ENCODE measurements at places on chromosomes 5 and 9. TPM values are rescaled to one million over a fixed set of nuclear protein-coding genes. Genes with fewer than 3 reads are reported as not detected.

GRCh38 chr9:126719618-126720031 is 85.2 kb upstream of the ZBTB43 start:
- peak; percentile 85 for DNase-seq

GRCh38 chr5:76820526-76820890 is 1.7 kb downstream of the F2RL1 start:
- DNase-seq, result no peak

DNA sequence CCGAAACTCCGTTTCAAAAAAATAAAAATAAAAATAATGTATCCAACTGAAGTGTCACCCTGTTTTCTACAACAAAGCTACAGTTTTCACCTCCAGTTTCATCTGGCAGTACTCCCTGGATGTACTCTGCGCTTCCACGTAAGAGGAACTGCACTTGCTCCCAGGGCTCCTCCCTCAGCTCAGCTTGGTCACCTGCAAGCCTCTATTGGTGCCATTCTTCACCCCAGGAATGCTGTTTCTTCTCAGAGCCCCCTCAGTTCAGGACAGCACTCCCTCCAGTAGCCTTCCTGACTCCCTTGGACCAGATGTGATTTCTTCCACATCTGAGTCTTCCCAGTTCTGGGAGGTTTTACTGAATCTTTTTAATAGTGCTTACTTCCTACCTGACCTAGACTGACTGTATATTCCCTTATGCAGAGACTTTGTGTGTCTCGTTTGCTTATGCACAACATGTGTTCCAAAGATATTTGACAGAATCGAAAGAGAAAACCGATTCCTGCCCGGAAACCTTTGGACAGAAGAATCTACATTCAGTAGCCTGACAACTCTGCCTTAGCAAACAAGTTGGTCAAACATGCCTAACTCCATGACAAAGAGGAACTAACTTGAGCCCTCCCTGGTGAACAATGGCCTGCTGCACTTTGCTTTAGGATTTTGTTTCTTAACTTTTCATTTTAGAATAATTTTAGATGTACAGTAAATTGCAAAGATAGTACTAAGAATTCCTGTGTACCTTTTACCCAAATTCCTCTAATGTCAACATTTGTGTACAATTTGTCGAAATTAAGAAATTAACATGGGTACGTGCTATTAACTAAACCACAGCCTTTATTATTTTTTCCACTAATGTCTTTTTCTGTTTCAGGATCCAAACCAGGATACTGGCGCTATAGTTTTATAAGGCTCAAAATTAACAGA is 814 bp downstream of the CCDC125 start:
- no peak for DNase-seq

GRCh38 chr5:93998951-93999455 is 257.6 kb upstream of the POU5F2 start:
- no peak for DNase-seq

DNA sequence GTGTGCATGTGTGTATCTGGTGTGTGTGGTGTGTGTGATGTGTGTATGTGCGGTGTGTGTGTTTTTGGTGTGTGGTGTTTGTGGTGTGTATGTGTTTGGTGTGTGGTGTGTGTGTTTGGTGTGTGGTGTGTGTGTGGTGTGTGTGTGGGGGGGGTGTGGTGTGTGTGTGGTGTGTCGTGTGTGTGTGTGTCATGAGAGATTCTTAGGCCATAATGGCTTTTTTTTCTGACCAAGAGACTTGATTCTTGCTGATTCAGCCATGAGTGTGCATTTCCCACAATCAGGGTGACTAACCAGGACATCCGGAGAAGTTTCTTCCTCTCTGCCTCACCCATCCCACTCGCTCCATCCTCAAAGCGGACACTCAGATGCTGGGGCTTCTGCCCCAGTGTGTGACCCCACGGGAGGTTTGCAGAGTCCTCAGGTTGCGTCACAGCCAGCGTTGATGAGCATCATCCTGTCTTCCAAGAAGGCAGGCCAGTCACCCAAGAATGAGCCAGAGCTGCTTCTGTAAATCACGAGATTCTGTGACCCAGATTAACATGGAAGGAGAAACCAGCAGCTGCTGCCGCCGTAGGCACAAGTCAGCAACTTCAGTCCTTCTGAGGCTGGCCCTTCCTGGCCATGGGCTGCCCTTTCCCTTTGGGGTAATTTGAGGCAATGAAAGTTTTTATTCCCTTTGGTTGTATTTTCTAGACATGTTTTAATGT is 12.5 kb upstream of the CTSL start:
- DNase-seq, result no peak

DNA sequence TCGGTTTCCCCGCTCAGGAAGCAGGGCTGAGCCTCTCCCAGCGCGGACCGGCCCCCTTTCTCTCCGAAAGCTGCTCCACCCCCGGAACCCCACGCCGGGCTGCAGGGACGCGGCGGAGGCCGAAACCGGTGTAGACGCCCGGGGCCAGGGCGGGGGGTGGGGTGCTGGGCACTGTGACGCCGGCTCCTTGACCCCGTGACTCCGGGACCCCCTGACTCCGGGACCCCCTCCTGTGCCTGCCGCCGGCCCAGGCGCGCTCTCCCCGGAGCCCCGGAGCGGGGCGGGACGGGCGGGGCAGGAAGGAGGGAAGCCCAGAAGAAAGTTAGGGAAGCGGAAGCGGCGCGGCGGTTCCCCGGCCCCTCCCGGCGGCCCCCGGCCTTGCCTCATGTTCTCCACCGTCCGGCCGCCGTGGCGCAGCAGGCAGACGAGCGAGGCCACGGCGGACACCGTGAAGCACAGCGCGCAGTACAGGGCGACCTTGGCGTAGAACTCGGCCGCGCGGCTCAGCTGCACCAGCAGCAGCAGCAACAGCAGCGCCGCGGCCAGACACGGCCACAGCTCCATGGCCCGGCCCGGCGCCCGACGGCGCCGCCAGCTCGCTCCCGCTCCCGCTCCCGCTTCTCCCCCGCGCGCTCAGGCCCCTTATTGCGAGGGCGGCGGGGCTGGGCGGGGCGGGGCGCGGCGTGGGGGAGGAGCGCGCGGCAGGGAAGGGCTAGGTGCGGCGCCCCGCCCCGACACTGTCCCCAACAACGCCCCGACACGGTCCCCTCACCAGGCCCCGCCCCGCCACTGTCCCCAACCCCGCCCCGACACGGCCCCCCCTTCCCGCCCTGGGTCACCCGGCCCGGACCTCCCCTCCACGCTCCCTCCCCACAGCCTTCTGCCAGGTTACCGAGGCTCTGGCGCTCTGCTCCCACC is at the start of gene AGPAT2:
Gene AGPAT2, minus strand, starts transcription at position 664 of the 918 bp plus-strand sequence. Its CDS starts 100 bp downstream, at position 564.
- peak; percentile 75 for DNase-seq

GRCh38 chr5:103357636-103358035 is 99.1 kb downstream of the MACIR start:
- no peak for DNase-seq

DNA sequence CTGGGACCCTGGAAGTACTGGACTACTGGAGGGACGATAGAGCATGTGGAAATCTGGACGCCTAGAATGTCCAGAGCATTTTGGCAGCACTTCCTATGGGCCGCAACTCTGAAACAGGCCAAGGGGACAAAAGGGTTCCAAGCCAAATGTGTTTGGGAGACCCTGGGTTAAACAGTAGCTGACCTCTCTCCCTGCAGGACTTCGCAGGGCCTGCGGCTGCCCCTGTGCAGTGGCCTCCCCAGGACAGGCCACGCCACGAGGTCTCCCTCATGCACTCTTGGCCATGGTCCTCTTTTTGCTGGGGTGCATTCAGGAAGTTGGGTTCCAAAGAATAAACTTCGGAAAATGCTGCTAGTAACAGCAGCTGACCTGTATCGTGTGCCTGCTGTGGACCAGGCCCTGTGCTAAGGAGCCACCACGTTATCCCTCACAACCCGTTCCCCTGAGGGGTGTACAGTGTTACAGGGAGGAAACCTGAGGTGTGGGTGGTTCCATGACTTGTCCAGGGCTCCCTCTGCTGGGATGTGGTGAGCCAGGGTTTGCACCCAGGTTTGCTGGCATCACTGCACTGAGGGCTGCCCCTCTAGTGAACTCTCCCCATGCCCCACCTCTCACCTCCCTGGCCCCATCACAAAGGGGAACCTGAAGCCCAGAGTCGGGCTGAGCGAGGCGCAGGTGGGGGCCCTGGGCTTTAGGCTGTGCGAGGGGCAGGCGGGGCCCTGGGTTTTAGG is 79.4 kb downstream of the AMBP start:
- DNase-seq, result no peak

DNA sequence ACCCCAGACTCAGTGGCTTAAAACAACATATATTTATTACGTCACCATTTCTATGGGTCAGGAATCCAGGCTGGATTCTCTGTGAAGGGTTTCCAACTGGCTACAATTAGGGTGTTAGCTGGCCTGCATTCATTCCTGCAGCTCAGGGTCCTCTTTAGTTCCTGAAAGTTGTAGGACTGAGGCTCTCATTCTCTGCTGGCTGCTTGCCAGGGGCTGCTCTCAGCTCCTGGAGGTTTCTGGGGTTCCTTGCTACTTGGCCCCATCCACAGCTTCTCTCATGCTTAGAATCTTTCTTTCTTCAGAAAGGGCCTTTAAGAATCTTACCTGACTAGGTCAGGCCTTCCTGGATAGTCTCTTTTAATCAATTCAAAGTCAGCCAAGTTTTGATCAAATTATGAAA is 424.6 kb downstream of the GADD45G start:
- no peak for DNase-seq

DNA sequence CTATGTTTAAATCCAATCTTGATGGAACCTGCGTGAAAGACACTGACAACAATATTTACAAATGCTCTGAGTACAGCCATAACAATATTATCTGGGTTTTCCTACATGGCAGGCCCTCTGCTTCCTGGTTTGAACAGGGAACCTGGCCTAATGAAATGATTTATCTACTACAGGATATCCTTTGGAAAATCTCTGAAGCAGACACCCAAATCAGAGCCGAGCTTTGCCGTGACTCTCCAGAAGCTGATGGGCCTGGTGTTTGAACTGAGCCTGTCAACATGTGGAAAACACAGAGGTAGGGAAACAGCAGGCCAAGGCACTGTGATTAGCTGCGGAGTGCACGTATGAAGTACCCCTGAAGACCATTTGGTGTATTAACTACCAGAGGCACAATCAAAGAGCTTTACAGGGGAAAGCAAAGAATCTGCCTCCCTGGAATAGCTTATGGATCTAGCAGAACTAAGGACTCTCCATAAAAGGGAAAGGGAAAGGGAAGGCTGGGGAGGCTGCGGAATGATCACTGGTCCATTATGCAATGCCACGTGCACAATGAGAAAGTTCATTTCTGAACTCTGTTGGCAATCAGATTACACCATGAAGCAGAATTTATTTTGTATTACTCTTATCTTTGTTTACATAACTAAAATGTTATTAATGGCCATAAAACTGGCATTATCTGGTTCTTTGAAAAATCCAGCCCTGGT is 321.9 kb downstream of the EBF1 start:
- no peak for DNase-seq

DNA sequence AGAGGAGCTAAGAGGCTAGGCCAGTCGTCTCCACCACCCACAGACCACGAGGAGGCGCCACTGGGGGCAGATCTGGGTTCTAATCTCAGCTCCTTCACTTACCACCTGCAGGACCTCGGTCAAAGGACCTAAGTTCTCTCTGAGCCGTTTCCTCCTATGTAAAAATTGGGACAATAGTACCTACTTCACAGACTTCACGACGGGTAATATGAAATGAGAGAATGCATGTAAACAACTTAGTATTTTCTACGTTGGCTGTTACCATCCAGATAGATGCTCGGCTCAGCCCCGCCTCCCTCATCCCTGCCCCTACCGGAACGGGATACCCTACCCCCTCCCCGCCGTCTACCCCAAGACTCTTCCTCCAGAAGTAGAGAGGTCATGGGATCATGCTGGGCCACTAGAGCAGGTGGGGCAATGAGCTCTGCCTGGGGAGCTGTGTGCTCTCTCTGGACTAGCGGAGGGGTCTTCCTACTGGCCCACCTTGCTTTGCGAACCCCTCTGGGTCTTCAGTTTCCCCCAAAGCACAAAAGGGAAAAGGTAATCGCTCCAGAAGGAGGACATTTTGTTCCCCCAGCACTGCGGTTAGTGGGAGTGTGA is 541 bp downstream of the GNPDA1 start:
- DNase-seq, result peak; percentile 56

- no peak for DNase-seq
Observed at GRCh38 chr5:96703384-96703920, 41.3 kb downstream of the CAST start.

DNA sequence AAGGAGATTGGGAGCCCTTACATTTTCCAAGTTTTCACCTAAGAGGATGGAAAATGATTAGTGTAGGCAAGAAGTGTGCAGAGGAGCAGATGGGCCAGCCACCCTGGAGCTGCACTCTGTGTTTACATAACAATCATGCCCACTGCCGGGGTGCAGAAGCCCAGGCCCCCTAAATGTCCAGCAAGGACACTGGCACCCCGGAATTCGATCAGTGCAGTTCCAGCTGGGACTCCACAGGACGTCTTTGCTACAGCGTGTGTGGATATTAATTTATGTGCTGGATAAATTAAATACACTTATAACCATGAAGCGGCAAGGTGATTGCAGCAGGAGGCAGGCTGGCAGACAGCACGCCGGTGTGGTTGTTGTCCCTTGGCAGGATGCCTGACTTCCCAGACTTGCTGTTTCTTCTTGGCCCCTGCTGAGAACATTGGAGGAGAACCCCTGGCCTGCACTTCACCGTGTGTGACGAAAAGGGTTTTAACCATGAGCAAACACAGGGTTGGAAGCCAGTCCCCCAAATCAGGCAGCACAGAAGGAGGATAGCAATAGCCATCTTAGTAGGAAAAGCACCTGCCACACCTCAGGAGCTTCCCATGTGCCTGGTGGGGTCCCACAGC is 73.7 kb downstream of the GADD45G start:
- no peak for DNase-seq

DNA sequence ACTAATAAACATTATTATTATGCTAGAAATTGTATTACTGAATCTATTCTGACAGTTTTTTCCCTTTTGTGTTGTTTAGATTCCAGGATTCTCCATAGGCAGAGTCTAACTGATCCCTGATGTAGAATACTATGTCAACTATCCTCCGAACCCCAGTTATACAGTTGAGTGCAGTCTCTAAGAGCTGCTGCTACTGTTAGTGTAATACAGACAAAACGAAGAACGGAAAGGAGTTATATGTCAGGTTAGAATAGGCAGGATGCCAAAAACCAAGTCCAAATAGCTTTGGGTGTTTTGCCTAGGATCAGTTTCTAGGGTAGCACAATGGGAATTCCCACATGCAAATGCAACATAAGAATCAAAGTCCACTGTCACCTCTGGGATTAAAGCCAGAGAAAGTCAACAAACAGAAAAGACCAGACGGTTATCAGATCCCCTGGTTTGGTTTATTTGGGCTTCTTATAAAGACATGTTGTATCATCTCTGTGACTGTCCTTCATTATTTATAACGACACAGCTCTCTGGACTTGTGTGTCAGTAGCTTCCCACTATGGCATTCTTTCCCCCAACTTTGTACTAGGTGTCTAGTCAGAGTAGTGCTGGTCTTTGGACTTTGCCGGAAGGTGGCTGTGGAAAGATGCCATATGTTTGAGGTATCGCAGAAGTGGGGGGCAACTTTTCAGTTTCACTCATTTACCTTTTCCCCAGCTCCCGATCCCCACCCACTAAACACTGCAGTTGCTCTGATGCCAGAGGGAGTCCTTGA is 14.9 kb upstream of the TMEM38B start:
- no peak for DNase-seq

The DMRT3 gene
- total RNA-seq, result not detected

The SHC3 gene
- 0.53 TPM for total RNA-seq

The SLC36A2 gene
- total RNA-seq, result not detected

The TAF11L10 gene
- not detected for total RNA-seq

The ACOT12 gene
- not detected for total RNA-seq
